ENCODE measurements at places on chromosomes 5 and 9. TPM values are rescaled to one million over a fixed set of nuclear protein-coding genes. Genes with fewer than 3 reads are reported as not detected.

GLT6D1 gene
- not detected for total RNA-seq

TAF1L gene
- under 0.01 TPM for total RNA-seq

PCDHGB1 gene
- 1.8 TPM for total RNA-seq

HSPB3 gene
- total RNA-seq, result 0.37 TPM

PLAC8L1 gene
- total RNA-seq, result 0.40 TPM

PCDHGB4 gene
- total RNA-seq, result 20.1 TPM

PCDHGC4 gene
- 3.2 TPM for total RNA-seq

LAMC3 gene
- 0.12 TPM for total RNA-seq

QSOX2 gene
- 9.9 TPM for total RNA-seq

GGTA1 gene
- 1.3 TPM for total RNA-seq

IFNK gene
- total RNA-seq, result not detected

SLC9A3 gene
- total RNA-seq, result 0.68 TPM

Measured in aortic smooth muscle cell (primary cell).